ENCODE measurements at places on chromosomes 2 and 18. TPM values are rescaled to one million over a fixed set of nuclear protein-coding genes. Genes with fewer than 3 reads are reported as not detected.

DNA sequence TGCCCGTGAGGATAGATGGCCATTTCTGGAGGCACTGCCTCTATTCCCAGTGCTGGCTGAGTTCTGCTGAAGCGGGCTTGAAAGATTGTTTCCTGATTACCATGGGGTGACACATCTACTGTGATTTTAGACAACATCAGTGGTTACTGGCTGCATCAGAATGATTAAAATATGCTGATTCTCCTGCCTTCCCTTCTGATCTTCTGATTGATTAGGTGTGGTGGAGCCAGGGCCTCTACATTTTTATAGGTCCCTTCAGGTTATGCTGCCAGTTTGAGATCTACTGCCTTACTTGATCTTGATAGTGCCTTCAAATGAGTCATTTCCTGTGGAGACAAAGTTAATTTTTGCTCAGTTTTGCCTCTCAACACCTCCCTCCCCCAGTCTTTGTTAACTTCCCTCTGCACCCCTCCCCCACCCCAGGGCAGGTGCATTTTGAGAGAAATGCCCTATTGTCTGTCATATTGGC lies 31.6 kb upstream of the SNORC start:
- no peak for ATAC-seq

- no peak for ATAC-seq
Measured at GRCh38 chr18:23177433-23178072, 42.3 kb downstream of the CABLES1 start.

- no peak for ATAC-seq
Measured at GRCh38 chr2:144738749-144739148, 218.8 kb upstream of the ZEB2 start.

Gene FAM228A
- not detected for total RNA-seq

Gene LIMS4
- total RNA-seq = 0.20 TPM

All from esophagus mucosa (tissue), 1 donor.